GM12865 (cell line): ENCODE measurements at places on chromosomes 4 and X.

DNA sequence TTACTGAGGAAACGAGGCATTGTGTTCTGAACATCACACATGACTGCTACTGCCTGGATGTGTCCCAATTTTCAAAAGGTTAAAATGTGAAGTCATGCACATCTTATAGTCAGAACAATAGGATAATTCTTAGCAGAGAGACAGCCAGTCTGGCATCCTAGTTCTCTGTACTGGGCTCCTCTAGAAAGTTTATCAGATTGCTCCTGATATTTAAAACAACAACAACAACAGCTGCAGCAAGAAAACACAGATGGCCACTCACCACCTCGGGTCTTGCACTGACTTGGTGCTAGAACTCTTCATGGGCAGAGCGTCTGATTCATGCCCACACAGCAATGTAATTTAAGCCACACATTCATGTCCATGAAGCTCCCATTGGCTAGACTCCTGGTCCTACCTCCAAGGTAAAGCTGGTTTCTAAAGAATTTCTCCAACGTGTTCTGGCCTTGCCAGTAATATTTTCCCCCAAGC lies 33.3 kb upstream of the SLC2A9 start:
- DNase-seq: no peak

DNA sequence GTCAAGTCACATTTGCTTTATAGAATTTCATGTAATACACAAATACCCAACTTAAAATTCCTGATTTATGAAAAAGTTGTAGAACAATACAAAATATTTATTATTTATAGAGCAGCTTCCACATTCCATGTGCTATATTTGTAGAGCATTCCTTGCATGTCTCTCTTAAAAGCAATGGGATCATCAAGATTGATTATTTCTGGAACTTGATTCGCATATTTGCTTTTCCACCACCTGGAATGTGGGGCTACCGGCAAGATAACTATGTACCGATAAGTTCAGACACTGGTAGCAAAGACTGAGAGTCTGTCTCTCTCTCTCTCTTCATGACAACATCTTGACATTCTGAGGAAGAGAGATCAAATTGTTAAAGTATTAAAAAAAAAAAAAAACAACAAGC lies 59.3 kb downstream of the MAPK10 start:
- no peak for DNase-seq

- no peak for DNase-seq
These were observed 505.7 kb downstream of the ZNF674 start for GRCh38 chrX:46039526-46039925.

DNA sequence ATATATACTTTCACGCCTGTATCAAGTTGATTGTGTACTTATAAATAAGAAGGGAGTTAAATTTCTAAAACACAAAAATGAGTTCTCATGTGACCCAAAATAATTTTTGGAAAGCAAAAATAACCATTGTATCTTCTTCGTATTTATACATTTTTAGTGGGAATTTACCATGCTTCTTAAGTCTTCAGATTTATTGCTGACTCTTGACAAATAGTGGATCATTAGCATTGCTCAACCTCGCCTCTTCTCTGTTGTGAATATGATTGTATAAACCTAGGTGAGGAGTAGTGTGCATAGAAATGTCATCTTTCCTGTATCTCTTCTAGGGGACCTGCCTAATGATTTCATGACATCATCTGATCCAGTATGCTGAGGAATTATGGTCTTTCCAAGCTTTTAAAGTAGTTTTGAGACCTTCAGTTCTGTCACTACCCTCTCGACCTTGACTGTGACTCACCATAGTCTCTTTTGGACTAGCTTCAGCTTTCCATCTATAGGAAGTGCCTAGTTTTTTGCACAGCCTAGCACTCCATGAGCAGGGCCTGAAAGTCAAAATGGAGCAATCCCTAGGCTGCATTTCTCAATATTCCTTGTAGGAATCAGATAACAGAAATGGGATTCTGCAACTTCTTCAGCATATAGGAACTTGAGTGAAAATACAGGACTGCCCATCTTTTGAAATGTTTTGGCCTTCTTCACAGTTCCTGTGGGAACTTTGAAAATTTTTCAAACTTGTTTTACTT lies 157.6 kb downstream of the ARX start:
- no peak for DNase-seq

DNA sequence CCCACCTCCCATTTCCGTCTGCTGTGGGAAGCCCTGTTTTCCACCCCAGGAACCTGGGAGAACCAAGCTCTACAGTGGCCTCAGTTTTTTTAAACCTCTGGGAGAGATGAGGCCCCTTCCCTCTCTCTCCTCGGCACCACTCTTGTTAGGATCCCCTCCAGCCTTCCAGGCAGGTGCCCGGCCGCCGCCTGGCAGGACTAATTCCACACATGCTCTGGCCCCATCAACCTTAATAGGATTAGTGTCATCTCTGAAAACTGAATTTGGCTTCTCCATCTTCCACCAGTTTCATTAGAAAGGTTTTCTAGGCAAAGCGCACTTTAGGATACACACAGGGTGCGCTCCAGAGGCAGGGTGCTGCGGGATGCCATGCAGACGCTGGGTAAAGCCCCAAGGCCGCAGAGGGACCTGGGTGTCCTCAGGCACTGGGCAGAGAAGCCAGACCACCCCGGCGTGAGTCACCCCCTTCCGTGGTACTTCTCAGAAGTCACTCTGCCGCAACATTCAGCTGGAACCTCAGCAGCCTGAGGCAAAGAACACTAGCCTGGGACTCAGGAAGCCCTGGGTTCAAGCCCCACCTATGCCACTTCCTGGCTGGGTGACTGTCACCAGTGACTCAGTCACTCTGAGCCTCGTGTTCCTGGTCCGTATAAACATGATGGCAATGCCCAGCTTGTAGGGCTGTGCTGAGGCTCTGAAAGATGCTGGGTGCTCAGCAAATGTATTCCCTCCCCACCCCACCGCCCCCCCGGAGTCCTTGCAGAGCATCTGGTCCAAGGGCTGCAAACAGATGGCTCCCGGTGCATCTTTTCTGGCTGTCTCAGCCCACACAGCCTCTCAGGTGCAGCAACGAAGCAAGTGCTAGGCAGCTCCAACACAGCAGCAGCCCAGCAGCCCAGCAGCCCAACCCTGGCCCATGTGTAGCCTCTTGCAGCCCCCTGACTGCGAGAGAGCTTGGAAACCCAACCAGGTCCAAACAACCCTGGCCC lies 29.1 kb downstream of the PPP2R2C start:
- DNase-seq: no peak

- no peak for DNase-seq
These were observed 2.2 kb downstream of the MAMLD1 start for GRCh38 chrX:150365051-150365989.

DNA sequence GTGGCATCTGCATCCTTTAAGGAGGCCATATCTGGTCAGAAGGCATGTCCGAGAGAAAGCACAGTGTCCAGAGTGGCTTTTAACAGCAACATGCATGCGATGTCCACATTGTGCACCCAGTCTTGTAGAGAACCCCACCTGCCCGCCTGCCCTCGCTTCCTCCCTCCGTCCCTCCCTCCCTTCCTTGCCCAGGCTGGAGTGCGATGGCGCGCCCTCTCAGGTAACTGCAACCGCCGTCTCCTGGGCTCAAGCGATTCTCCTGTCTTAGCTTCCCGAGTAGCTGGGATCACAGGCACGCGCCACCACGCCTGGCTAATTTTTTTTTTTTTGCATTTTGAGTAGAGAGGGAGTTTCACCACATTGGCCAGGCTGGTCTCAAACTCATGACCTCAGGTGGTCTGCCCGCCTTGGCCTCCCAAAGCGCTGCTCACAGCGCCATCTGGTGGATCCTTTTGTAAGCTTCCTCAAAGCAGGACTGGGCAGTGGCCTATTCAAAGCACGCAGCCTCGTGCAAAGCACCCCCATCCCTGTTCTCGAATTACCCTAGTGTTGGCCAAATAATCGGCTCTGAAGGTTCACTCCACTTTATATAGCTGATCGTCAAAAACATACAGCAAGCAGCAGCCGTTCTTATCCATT lies 15.0 kb downstream of the BRCC3 start:
- peak; percentile 35 for DNase-seq

DNA sequence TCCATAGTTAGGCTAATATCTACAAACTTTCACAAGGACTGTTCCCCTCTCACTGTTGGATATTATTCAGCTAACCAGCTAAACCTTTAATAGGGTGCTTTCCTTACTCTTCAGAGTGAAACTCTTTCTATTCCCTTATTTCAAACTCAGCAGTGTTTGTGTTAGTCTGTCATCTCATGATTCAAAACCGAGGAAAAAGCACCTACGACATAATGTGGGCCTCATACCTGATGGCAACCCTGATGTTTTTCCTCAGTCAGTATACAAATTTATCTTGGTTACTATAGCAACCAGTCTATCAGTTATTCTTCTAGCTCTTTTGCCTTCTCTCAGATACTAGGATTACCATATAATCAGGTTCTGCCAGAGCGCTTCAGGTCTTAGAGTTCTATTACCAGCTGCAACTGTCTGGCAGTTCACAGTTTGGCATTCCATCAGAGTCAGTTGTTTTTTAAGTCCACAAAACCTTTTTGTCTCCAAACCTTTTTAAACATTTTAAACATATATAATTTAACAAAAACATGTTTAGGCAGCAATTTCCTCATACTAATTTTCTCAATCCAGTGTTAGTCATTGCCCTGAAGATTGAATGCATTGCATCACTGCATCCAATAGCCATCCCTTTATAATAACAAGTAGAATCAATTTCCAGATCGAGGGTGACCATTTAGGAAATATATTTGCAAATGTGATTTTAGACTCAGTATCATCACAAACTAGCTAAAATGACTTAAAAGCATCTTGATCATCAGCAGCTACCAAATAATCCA lies 7.4 kb downstream of the WDR44 start:
- DNase-seq: peak; percentile 46

DNA sequence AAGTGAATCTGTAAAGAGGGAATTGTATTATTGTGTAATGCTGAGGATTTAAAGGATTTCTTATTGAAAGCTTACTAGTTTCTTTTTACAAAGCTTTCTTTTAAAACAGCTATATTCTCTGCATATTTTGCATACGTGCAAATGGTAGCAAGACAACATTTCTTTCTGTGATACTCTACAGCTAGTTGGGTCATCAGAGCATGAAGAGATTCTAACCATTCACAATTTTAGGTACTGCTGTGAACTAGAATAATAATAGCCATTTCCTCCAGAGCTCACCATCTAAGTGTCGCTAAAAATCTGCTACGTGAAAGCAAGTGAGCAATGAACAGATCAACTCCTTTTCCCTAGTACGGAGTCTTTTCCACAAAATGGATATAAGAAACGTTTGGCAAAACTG lies 37.3 kb downstream of the ARHGAP6 start:
- peak; percentile 57 for DNase-seq

- DNase-seq: no peak
These were observed 716.6 kb upstream of the INTU start for GRCh38 chr4:126916049-126916625.

- DNase-seq: no peak
These were observed 328.8 kb downstream of the ADAM29 start for GRCh38 chr4:175246941-175247340.
